Activated CD8-positive, alpha-beta memory T cell treated with anti-CD3 and anti-CD28 coated beads, Interleukin-2, amount 50 U/mL, for 4 hours (primary cell): ENCODE measurements at places on chromosomes 16 and 17.

DNA sequence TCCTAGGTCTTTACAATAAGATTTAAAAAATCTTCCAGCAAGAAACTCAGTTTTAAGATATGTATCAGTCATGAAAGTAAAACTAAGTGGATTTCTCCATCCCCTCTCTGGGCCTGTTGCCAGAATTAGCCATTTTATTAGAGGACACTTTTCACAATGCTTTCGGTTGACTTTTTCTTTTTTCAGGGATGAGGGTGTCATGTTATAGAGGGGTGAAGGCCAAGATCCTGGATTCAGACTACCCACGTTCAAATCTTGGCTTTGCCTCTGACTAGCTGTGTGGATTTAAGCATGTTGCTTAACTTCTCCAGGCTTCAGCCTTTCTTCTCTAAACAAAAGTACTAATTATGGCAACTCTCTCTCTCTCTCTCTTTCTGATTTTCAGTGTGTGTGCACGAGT is 111.7 kb upstream of the COX10 start:
- no peak for DNase-seq

DNA sequence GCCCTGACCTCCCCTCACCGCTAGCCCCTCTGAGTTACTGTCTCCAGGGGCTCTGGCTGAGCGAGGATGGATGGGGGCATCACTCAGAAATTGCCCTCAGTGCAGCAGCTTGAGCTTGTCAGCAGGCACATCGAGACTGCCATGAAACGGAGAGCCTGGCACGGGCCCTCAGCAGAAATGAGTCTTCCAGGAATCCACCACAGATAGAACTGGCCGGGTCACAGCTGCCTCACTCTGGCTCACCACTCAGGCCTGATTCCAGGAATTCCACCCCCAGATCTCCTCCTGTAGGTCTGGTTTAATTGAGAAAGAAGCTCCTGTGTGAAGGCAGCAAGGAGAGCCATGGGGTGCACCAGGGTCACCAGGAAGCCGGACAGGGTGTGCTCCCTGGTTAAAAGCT is 85.5 kb downstream of the GSG1L start:
- no peak for DNase-seq

GRCh38 chr17:39915559-39915958 is 2.9 kb downstream of the GSDMB start:
- DNase-seq = no peak

DNA sequence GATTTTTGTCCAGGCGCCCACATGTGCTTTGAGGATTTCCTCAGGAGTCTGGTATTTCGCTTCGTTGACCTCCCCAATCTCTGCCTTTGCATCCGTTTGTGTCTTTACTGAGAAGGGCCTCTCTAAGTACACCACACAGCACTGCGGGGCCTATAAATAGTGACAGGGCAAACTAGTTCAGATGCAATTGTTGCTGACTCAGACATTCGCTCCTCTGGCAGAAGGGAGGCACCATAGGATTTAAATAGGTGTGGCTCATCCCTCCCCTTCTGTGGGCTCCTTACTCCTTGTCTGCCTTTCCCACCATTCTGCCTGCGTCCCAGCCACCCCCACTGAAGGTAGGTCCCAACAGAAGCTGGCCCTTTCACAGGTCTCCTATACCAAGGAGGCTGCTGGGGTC is 192.3 kb downstream of the SHISA9 start:
- no peak for DNase-seq

GRCh38 chr17:82507631-82508175 is 11.8 kb upstream of the FOXK2 start:
- no peak for DNase-seq

DNA sequence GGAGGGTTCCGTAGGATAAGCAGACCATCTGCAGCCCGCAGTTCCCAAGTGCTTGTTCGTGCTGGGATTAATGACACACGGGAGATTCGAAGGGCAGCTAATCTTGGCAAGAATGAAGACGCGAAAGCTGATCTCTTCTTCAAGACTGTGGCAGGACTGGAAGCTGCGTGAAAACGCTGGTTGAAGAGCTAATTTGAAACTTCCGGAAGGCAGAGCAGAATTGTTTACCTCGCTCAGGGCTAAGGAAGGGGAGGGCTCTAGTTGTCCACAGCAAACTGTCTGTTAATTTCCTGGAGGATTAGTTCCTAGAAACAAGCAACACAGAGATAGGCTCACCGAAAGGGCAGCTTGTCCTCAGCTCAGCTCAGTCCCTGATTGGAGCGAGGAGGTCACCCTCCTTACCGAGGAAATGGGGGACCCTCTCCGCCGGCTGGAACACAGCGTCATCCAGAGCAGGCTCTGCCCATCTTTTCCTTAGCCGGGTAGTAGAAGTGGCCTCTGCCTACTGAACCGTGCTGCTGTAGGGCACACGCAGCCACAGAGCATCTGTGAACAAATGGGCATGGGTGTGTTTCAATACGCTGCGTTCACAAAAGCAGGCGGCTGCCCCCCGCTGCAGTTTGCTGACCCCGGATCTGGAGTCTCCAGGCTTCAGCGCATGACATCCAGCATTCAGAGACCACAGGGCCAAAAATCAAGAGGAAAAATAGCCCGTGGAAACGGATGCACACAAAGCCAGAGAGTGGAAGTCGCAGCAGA is 16.7 kb upstream of the BAIAP2 start:
- no peak for DNase-seq

- no peak for DNase-seq
Observed at GRCh38 chr17:44277976-44278375, 10.0 kb upstream of the SLC4A1 start.

DNA sequence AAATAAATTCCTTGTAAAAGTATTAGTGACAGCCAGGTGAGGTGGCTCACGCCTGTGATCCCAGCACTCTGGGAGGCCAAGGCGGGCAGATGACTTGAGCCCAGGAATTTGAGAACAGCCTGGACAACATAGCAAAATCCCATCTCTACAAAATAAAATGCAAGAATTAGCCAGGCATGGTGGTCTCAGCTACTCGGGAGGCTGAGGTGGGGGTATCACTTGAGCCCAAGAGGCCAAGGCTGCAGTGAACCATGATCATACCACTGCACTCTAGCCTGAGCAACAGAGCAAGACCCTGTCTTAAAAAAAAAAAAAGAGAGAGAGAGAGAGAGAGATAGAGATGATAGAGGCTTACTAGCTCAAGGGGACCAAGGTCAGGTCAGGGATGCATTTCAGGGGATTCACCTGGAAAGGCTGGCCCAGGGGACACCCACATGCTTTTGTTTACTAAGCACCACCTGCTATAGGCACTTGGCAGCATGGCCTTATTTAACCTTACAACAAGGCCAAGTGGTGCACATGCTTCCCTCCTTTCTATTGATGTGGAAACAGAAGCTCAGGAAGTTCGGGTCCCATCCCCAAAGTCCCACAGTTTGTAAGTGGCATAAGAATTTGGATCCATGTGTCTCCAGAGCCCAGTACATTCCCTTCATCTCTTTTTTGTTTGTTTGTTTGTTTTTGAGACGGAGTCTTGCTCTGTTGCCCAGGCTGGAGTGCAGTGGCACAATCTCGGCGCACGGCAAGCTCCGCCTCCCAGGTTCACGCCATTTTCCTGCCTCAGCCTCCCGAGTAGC is 12.4 kb upstream of the SRCIN1 start:
- no peak for DNase-seq

DNA sequence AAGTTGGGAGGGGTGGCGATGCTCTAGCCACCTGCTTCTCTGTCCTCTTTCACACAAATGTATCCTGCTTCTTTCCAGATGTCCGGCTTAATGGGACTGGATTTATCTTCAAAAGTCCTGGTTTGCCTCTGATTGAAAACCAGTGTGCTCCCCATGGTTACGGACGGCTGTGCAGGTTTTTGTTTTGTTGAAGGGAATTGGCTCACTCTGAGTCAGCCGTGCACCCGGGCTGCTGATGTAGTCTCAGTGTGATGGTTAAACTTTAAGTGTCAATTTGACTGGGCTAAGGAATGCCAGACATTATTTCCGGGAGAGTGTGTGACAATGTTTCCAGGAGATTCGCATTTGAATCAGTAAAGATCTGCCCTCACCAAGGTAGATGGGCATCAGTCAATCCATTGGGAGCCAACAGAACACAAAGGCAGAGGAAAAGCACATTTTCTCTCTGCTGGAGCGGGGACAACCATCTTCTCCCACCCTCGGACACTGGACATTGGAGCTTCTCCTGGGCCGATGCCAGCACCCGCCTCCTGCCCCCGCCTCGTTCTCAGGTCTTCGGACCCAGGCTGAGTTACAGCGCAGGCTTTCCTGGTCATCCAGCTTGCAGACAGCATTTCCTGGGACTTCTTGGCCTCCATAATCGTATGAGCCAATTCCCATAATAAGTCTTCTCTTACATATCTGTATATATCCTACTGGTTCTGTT is 126.9 kb upstream of the TNRC6C start:
- no peak for DNase-seq

GRCh38 chr17:82385559-82386254 is 14.1 kb downstream of the UTS2R start:
- no peak for DNase-seq

GRCh38 chr16:28168991-28169554 is 42.7 kb downstream of the XPO6 start:
- DNase-seq = peak; percentile 58
